ENCODE measurements at places on chromosomes 7 and 10.
A peak's percentile ranks its signal among the peaks of the same experiment; 100 is the strongest.

DNA sequence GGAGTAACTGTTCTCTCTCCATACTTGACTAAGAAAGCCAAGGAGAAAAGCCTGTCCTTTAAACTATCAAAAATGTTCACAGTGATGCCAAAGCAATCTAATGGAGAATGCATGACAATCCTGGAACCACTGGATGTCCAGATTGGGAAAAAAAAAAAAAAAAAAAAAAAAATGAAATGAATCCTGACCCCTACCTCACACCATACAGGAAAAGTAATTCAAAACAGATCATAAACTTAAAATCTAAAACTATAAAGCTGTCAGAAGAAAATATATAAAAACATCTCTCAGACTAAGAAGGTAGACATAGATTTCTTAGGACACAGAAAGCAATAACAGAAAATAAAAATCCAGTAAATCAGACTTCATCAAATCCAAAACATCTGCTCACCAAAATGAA is 18.4 kb downstream of the FBXW4 start:
- DNase-seq: no peak

GRCh38 chr7:134851141-134851540 is 71.7 kb downstream of the CALD1 start:
- no peak for DNase-seq

DNA sequence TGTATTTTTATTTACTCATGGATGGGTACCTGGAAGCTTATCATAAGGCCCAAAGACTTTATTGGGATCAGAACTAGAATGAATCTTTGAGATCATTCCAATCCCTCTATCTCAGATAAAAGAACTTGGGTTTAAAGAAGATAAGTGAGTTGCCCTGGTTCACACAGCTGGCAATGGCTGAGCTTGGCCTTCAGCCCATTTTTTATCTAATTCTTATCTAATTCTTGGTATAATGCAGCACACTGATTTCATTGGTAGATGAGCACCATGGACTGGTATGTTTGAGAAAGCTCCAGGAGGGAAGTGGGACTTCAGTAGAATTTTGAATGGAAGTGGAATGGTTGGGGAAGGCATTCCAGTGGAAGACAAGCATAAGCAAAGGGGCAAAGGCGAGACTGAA is 558.9 kb downstream of the REEP3 start:
- DNase-seq: no peak

GRCh38 chr7:158613481-158613880 is 25.9 kb upstream of the PTPRN2 start:
- DNase-seq: no peak

GRCh38 chr7:29924684-29925083 is 64.9 kb downstream of the SCRN1 start:
- peak; percentile 28 for DNase-seq

- no peak for DNase-seq
These were observed 111.5 kb downstream of the BMPER start for GRCh38 chr7:34016876-34017275.

GRCh38 chr10:34280599-34281374 is 534.3 kb downstream of the PARD3 start:
- no peak for DNase-seq

- no peak for DNase-seq
These were observed 8.3 kb upstream of the FRMPD2 start for GRCh38 chr10:48282829-48283228.

GRCh38 chr7:27605283-27605682 is 57.4 kb downstream of the HIBADH start:
- no peak for DNase-seq

DNA sequence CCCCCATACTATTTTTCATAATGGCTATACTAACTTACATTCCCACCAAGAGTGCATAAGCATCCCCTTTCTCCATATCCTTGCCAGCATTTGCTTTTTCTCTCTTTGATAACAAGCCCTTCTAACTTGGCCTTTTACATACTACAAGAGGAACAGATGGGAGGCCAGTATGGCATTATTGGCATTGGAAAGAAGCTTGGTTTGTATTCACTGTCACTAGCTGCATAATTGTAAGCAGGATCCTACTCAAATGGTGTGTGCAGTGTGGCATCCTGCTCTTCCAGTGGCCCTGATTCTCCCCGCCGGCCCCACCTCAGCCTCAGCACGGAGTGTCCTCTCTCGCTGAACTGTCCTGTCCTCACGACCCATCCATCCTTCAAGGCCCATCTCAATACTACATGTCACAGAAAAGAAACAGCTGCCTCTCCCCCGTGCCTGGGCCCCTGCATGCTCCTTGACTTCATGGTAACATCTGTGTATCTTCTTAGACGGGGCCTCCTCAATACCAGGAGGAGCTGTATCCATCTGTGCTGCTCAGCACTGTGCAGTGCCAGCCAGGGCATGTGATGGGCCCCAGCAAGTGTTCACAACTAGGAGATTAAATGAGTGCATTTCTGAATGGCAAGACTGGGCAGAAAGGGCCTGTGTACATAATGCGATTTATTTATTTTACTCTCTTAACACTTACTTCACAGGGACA is 205.2 kb downstream of the COBL start:
- no peak for DNase-seq

DNA sequence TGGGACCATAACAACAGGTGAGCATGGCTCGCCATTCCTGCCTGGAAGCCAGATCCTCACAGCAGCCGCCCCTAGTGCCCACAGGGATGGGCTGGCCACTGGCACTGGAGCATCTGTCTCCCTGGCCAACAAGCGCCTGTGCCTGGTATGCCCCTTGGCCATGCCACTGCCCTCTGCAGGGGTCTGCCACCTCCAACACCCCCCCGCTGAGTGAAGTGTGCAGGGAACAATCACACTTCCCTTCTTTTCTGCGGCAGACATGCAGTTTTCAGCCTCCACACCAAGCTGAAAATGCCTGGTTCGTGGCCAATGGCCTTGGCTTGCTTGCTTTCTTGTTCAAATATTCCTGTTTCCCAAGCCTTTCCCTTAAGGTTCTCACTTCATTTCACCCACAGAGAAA is 50.7 kb downstream of the HSPA12A start:
- DNase-seq: no peak

DNA sequence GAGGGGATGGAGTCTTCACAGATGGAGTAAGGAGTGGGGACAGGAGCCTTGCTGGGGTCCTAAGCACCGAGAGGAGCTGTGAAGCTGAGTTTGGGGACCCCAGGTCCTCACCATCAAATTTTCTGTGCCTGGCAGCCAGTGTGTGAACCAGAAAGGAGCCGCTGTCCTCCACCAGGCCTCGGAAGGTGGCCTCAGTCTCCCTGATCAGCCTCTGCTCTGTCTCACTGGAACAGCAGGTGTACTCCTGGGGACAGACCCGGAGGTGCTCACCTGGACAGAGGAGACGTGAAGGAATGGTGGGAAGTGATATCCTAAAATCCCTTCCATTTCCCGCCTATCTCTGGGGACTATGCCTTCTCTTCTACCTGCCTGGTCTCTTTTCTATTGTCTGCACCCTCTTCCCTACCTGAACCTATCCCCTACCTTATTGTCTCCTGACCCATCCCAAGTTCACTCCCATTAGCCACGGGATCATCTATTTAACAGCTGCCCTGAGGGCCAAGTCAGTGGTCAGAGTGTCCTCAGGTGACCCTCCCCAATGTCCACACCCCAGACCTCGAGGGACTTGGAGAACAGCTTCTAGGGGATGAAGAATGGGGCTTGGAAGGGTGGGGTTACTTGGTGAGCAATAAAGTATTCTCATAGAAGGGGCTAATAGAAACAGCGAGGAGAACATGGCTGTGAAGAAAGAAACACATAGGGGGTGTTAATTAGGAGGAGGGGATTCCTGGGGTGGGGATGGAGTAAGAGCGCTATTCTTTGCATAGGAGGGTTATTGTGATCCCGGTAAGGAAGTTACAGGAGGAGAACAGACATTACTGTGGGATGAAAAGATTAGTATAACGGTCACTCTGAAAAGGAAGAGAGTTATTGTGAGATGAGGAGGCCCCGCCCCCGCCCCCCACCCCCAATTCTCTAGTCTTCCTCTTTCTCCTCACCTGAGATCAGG is 811 bp downstream of the GPC2 start:
- DNase-seq: no peak

- no peak for DNase-seq
These were observed 164.9 kb upstream of the TRIM24 start for GRCh38 chr7:138295049-138295637.

DNA sequence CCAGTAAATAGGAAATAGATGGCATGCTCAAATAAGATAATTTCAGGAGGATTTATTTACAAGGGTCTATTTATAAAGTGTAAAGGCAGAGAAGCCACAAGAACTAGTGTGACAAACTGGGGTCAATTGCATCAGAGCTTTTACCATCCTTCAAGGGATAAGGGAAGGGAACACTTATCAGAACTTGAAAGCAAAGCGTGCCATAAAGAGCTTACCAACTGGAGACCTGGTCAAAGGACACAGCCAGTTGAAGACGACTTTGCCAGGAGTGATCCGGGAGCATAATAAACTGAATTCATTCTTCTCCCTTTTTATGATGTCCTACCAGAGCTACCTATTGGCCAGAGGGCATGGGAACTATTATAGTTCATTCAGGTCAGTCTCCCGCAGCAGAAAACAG is 3.2 kb upstream of the PPP1R3A start:
- DNase-seq: no peak

DNA sequence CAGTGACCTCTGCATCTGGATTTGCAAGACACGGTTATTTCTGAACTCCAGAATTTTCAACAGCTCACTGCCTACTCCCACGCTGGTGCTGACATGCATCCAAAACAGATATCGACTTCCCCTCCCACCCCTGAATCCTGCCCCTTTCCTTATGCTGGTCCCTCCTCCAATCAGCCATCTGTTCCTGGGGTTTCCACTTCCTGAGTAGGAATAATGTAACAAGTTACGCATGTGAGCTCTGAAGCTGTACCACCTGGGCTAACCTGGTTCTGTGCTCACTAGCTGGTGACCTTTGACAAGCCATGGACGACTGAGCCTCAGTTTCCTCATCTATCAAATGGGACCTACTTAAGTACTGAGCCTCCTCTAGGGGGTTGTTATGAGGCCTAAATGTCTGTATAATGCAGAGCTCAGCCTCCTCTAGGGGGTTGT is 1.7 kb upstream of the NCAPG2 start:
- DNase-seq: no peak

DNA sequence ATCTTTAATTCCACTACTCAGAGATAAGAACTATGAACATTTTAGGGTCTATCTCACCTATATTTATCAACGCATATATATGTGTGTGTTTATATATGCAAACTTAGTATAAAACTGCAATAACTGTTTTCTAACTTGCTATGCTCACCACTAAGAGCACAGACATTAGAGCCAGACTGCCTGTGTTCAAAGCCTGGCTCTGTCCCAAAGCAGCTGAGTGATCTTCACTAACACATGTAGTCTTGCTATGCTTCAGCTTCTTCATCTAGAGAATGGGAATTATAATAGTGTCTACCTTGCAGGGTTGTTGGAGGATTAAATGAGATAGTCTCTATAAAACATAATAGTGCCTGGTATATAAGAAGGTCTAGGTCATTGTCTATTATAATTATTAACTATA is 165.5 kb downstream of the MAGI2 start:
- DNase-seq: no peak

DNA sequence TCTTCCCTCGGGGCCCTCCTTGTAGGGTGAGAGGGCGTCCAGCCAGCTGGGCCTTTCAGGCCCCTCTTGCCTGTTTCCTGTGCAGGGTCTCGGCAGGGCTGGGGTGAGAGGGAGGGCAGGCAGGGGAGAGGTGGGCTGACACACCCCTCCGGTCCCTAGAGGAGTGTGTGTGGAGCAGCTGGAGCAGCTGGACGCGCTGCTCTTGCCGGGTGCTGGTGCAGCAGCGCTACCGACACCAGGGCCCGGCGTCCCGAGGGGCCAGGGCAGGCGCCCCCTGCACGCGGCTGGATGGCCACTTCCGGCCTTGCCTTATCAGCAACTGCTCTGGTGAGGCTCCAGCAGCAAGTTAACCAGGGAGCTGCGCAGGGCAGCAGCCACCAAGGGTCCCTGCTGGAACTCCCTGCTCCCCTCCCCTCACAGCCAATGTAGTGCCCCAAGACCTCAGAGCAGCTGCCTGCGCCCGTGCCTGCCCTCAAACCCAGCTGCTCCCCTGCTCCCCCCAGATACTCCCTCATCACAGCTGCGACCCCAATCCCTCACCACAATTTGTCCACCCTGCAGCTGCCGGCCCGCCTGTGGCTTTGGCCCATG is 15.7 kb upstream of the ZNF862 start:
- no peak for DNase-seq

DNA sequence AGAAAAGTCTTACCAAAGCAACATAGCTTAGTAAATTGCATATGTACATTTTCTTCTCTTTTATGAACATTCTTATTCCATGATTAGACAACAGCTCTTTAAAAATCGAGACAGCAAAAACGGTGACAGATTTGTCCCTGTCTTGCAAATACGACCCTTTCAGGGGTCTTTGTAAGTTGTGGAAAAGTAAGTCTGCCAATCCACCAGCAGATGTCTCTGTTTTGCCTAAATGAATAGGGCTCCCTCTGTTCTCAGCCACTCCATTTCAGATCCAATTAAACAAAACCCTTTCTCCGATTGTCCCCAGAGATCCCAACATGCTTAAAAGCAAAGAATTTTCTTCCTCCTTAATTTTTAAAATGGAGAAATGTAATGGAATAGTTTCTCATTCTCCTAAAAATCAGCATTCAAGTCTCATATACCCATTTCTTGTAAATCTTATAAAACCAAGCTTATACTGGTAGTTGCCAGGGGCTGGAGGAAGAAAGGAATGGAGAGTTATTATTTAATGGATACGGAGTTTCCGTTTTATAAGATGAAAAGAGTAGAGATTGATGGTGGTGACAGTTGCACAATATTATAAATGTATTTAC is 61.0 kb upstream of the NFE2L3 start:
- no peak for DNase-seq

- no peak for DNase-seq
These were observed 128.7 kb downstream of the COBL start for GRCh38 chr7:51187941-51188340.

DNA sequence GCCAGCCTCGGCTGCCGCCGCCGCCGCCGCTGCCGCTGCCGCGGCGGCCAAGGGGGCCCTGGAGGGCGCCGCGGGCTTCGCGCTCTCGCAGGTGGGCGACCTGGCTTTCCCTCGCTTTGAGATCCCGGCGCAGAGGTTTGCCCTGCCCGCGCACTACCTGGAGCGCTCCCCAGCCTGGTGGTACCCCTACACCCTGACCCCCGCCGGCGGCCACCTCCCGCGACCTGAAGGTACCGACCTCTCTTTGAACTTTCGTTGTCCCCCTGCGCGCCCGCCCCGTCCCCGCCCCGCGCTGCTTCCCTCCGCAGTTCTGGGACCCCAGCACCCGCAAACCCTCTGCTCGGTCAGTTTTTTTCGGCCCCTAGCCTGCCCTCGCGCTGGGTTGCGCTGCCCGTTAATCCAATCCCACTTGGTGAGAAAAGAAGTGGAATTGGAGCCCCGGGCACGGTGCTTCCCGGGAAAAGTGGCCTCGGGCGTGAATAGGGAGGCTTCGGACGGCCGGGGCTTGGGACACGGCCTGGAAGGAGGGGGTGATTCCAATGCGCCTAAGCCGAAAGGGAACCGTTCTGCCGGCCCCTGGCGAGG is 543 bp downstream of the HMX3 start:
- no peak for DNase-seq

GRCh38 chr10:57706576-57707299 is 561.0 kb downstream of the IPMK start:
- no peak for DNase-seq

Data from stimulated activated CD8-positive, alpha-beta memory T cell treated with anti-CD3 and anti-CD28 coated beads, Interleukin-15, amount 100 ng/mL, for 48 hours (primary cell).